Activated gamma-delta T cell treated with Interleukin-2 at 50 U/mL for 16 hours (primary cell): ENCODE measurements at places on chromosomes 3 and 15.

DNA sequence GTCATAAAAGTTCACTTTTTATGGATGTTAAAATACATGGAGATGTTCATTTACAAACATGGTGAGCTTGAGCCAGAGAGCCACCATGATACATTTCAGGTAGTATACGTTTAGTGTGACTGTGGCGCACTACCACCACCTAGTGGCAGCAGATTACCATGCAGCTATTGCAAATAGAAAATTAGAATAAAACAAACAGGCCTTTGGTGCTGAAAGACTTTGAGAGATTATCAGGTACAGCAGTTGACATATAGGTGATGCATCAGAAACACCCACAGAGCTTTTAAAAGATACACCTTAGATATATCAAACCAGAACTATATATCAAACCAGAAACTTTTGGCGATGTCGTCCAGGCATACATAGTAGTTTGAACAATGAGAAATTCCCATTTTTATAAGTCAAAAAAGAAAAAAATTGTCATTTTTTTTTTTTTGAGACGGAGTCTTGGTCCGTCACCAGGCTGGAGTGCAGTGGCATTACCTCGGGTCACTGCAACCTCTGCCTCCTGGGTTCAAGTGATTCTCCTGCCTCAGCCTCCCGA, 42.0 kb upstream of the ICE2 start:
- peak; percentile 76 for DNase-seq

DNA sequence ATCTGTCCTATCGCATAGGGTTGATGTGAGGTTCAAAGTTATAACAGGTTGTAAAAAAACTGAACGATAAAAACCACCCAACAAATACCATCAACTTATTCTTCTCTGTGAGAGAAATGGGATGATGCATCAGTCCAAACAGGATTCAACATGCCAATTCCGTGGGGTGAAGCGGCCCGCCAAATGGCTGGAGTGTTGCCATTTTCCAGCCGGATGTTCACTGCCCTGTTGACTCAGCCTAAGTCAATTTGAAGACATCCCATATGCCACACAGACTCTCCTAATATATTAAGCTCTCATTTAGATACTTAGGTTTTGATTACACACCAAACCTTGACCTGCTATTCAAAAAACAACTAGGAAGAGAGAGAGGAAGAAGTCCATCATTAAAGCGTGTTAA, 311.1 kb downstream of the VPS13C start:
- no peak for DNase-seq

DNA sequence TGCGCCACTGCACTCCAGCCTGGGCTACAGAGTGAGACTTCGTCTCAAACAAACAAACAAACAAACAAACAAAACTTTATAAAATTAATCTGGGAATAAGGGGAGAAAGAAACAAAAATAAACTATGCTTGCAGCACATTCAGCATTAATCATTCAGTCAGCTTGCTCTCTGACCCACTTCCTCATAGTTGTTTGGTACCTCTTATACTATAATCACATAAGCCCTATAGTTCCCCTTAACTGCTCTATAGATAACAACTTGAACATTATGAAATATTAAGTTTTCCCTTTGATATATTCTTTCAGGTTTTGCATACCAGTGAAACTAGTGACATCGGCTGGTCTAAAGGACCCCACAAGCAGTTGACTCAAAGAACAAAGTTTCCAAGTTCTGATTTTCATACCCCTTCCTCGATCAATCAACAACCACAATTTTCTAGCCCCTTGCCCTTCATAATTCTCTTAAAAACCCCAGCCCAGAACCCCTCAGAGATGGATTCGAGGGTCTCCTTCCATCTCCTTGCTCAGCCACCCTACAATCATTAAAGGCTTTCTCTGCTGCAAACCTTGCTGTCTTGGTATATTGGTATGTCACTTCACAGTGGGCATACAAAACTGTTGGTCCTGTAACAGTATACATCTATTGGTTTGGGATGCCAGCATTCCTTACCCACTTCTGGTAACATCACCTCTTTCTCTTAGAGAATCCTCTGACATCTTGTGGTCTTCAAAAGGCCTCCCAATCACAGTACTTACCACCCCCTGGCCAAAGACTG, 26.4 kb downstream of the BCL2L10 start:
- no peak for DNase-seq

DNA sequence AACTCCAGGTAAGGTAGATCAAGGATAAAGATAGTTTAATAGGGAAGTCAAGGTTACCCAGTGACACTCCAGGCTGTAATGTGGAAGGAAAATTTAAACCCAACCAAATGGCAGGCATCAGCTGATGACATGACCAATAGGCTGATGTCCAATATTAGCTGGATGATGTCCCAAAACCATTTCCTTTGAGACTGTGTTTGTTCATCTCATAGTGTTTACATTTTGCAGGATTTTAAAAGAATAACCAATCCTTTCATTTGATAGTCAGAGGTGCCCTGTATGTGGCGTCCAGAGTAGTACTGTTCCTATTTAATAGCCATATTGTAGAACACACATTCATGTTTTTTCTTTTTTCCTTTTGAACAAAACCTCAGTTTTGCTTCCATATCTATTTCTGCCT, 23.3 kb upstream of the TMEM158 start:
- no peak for DNase-seq

GRCh38 chr15:90261811-90262210, 3.7 kb upstream of the NGRN start:
- DNase-seq = no peak

GRCh38 chr3:25904206-25904605, 114.3 kb downstream of the OXSM start:
- no peak for DNase-seq

- DNase-seq = peak; percentile 77
Observed at GRCh38 chr15:90594301-90594738, 64.6 kb downstream of the CRTC3 start.

- no peak for DNase-seq
Observed at GRCh38 chr3:113249601-113250000, 38.2 kb downstream of the BOC start.
